ENCODE measurements at places on chromosomes 5 and 9.

DNA sequence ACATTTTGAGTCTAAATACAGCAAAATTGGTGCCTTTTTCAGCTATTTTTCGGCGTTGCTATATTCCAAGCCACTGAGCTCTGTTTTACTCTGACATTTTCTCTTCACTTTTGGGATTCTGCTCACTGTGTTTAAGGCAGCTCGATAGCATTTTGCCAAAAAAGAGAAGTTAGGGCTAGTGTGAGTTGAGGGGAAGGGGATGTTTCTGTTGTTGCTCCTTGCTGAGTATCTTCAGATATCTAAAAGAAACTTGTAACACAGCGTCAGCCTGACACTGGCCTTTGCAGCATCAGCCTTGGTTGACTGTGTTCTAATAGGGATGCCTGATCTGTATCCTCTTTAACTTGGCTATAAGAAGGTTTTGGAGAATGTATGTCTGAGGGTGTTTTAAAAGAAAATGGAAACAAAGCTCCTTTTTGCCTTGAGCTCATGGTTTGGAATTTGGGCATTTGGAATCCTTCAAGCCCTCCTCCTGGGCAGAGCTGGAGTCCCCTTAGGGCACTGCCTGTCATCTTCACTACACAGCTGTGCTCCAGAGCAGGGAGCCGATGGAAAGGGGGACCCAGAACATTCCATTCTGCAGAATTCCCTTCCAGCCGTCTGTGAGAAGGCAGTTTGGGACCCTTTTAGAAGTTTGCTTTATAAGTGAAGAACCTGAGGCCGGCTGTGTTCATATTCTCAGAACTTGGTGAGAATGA, 63.0 kb downstream of the EXOSC2 start:
- DNase-seq = no peak

DNA sequence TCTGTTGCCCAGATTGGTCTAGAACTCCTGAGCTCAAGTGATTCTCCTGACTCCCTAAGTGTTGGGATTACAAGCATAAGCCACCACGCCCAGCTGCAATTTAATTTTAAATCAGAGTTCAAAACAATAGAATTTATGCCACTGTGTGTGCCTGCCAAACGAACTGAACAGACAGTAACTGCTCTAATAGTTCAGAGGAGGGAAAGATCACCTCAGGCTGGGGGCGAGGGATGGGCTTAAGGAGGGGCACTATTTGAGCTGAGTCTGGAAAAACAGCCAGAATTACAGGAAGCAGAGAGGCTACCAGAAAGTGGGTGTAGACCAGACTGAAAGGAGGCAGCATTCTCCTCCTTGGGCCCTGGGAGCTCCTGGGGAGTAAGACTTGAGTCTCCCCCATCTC, 12.2 kb downstream of the NOL6 start:
- no peak for DNase-seq

DNA sequence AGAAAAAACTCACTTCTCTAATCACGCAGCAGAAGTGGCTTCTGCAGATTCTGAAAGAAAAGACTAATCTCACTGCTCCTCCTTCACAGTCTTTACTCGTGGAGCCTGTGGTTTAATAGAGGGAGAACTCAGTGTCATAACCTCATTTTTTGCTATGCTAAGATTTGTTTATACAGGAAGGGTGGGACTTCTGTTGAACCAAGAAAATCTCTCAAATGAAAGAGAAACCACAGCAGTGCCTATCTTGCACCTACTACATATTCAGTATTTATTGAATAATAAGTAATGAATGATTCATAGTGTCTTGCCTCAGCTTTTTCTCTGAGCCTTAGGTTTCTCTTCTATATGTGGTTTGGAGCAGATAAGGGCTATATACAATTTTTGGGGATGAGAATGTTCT, 136.1 kb upstream of the DMAC1 start:
- DNase-seq = no peak

DNA sequence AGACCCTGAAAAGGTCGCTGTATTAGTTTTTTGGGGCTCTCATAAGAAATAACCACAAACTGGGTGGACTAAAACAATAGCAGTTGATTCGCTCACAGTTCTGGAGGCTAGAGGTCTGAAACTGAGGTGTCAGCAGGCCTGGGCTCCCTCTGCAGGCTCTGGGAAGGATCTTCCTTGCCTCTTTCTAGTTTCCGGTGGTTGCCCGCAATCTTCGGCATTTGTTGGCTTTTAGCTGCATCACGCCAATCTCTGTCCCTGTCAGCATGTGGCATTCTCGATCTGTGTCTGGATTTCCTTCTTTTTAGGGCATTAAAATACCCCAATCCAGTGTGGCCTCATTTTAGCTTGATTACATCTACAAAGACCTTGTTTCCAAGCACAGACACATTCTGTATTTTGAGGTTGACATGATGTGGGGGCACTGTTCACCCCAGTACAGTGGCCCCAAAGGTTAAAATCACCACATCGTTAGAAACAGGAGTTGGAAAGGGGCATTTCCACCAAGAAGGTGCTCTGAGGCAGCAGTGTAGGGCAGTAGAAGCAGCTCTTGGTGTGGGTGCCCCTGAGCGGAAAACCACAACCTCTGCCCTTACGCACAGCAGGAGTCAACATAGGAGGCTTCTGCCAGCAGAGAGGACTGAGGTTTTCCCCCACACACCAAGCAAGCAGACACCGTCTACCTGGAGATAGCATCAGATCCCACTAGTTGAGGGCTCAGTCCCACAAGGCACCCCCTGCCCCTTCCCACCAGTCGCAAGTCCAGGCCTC, 13.5 kb downstream of the ZNF79 start:
- DNase-seq = peak; percentile 14

GRCh38 chr9:130002320-130002719, 40.7 kb downstream of the FNBP1 start:
- no peak for DNase-seq

- DNase-seq = no peak
Observed at GRCh38 chr5:107430071-107430625, 240.6 kb downstream of the EFNA5 start.

- DNase-seq = no peak
Observed at GRCh38 chr5:115571441-115571878, 26.9 kb upstream of the FEM1C start.

Measured in stimulated activated naive CD4-positive, alpha-beta T cell treated with Interleukin-2 at 50 U/mL for 16 hours (primary cell).